ENCODE measurements at places on chromosomes 3 and 15.

GRCh38 chr3:85912980-85913379 lies 954.2 kb downstream of the CADM2 start:
- no peak for DNase-seq

- no peak for DNase-seq
Measured at GRCh38 chr3:162441716-162442115, 945.1 kb downstream of the OTOL1 start.

DNA sequence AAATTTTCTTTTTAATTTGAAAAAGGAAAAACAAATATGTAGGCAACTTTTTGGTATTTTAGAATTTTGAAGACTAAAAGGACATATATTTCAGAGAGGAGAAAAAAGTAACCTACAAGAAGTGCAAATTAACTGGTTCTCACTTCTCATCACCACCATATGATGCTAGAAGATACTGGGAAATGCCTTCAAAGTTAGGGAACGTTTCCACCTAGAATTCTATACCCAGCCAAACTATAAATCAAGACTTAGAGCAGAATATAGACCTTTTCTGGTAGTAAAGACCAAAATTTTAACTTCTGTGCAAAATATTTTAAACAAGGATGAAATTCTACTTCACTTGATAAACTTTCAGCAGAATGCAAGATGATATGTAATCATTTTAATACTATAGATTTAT lies 112.3 kb upstream of the PHLDB2 start:
- DNase-seq: no peak

DNA sequence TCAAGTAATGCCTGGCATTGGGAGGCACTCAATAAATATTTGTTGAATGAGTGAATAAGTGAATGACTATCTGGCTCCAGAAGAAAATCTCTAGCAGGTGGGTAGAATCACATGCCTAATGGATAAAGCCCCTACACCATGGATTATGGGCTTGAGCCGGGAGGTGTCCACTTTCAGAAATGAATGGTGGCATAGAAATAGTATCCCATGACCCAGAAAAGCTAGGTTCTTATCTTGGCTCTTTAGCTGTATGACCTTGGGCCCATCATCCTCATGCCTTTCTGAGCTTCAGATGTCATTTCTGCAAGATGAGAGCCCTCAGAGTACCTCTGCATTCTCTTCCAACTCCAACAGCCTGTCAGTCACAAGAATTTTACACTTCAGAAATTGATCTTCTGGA lies 37.3 kb upstream of the TNIK start:
- DNase-seq: no peak

DNA sequence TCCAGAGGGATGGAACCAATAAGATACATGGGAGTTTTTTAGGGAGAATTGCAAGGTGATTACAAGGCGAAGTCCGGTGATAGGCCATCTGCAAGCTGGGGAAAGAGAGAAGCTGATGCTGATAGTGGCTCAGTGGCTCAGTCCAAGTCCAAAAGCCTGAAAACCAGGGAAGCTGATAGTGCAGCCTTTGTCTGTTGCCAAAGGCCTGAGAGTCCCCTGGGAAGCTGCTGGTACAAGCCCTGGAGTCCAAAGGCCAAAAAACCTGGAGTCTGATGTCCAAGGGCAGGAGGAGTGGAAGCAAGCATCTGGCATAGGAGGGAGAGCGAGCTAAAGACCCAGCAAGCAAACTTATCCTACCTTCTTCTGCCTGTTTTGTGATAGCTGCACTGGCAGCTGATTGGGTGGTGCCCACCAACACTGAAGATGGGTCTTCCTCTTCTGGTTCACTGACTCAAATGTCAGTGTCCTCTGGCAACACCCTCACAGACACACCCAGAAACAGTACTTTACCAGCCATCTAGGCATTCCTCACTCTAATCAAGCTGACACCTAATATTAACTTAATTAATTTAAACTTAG lies 16.7 kb downstream of the TFG start:
- DNase-seq: no peak

DNA sequence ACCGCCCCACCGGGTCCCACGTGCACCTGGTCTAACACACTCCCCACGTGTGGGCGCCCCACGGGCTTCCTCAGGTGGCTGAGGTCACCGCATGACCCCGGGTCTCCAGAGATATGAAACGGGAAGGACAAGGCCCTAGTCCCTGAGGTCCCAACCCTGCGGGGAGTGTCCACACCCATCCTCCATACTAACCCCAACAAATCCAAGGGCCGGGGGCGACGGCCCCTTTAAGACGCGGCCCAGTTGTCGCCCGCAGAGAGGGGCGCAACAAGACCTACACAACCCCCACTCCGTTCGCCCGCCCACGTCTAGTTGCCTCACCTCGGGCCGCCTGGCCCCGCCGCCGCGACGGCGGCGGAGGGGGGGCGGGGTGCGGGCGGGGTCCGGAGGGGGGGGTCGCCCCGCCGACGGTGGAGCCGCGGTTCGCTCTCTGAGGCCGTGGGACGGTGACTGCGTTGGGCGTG lies 396 bp downstream of the INO80 start:
- DNase-seq: no peak

DNA sequence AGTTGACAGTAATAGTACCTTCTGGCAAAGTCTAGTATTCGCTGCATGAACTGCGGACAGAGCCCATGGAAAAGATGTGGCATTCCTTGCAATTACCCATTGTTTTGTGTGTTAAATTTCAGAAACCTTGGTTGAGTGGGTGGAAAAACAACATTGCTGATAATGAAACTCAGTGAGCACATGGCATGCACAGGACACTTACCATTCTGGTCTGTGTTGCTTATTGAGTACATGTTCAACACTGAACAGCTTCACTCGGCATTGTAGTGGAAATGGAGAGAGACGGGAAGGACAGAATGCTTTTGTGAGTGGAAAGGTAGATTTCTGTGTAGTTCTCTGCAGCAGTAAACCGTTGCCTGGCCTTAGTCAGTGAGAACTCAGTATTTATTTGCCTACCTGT lies 165.3 kb downstream of the FNDC3B start:
- no peak for DNase-seq

DNA sequence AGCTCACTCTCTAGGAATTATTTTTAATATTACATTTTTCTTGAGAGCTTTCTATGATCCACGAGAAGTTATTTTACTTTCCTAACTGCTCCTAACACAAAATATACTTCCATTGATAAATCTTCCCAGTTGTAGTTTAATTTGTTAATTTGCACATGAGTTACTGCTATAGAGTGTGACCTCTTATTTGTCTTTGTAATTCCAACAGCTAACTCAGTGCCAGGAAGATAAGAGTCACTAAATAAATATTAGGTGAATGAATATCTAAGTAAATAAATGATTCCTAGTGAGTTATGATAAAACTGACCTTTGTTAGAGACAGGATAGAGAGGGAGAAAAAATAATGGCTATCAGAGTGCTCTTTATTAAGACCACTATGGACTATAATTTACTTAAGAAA lies 319.9 kb downstream of the NAALADL2 start:
- DNase-seq: no peak

GRCh38 chr3:102106416-102107097 lies 257.2 kb downstream of the NFKBIZ start:
- DNase-seq: no peak

DNA sequence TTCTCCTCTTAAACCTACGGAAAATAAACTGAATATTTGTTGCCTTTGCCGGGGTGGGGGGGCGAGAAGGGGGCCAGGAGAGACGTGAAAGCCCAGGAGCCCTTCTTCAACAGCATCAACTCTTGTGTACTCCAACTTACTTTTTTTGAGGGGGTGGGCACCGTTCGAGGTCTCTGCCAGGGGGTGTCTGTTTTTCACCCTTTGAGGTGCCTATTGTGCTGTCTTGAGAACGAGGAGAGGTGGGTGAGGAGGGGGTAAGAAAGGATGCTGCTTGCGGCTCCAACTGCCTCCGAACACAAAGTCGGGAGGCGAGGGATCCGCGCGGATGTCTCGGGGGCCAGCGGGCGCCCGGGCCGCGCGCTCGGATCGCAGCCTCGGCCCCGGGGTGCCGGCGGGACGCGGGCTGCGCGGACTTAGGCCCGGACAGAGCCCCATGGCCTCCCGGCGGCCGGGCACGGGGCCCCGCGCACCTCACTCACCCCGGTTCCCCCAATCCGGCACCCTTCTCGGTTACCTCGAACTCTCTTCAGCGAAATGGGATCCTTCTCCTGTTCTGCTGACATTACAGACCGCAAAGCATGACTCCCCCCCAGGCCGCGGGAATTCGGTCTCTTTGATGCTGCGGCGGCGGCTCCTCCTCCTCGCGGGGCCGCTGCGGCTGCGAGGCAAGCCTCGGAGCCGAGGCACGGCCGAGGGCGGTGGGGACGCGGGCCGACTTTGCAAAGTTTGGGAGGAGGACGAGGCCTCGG lies 650 bp downstream of the PYGO1 start:
- DNase-seq: no peak

- DNase-seq: no peak
Measured at GRCh38 chr3:25556447-25556846, 108.3 kb downstream of the TOP2B start.

DNA sequence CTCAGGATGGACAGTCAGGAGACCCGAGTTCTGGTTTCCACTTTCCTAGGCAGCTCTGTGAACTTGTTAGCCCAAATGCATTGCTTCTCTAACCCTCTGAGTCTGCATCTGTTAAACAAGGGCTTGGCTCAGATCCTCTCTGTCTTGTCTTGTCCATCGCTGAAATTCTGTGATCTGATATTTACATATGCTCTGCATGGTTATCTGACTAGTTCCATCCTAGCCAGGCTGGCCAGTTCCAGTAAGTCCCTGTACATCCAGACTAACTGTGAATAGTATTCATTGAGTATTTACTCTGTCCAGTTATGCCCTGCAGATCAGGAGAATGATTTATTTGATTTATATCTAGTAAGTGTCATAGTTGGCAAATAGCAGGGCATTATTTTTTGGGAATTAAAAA lies 27.0 kb upstream of the SV2B start:
- DNase-seq: no peak

DNA sequence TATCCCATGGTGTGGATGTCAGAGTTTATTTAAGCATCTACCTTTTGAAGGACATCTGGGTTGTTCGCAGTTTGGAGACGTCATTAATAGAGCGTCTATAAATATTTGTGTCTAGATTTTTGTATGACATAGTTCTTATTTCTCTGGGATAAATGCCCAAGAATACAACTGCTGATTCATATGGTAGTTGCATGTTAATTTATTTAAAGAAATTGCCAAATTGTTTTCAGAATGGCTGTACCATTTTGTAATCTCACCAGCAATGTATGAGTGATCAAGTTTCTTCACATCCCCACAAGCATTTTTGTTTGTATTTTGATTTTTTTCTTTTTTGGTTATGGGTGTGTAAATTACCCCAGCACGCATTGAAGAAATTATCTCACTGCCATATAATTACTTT lies 656.9 kb downstream of the NTRK3 start:
- DNase-seq: no peak

GRCh38 chr3:61938878-61939549 lies 377.6 kb downstream of the PTPRG start:
- peak; percentile 39 for DNase-seq

DNA sequence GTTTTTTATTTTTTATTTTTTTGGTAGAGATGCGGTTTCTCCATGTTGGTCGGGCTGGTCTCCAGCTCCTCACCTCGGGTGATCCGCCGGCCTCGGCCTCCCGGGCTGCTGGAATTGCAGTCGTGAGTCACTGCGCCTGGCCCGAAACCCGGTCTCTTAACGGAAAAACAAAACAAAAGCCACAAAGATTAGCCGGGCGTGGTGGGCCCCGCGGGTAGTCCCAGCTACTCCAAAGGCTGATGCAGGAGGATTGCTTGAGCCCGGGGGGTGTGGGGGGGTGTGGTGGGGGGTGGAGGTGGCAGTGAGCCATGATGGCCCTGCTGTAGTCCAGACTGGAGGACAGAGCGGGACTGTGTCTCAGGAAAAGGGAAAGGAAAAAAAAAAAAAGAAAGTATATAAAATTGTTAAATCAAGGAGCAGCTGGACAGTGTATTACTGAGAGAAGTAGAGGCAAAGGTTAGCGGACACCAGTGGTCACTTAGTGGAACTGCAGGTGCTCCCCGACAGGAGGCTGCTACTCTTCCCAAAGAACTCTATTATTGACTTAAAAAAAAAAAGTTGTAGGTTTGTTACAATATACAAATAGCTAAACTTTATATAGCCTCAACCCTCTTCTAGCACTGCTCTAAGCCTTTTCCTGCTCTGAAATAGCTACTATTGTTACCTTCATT lies 30.3 kb upstream of the TUBGCP5 start:
- DNase-seq: no peak

GRCh38 chr3:113275583-113275928 lies 64.2 kb downstream of the BOC start:
- DNase-seq: no peak

GRCh38 chr3:97927704-97928103 lies 44.5 kb downstream of the RIOX2 start:
- no peak for DNase-seq

- DNase-seq: peak; percentile 42
Measured at GRCh38 chr3:108125550-108126071, 34.8 kb upstream of the CD47 start.

GRCh38 chr3:129336093-129336706 lies 57.5 kb downstream of the HMCES start:
- DNase-seq: no peak

- no peak for DNase-seq
Measured at GRCh38 chr3:99962703-99963102, 145.0 kb downstream of the CMSS1 start.

GRCh38 chr3:64802460-64802859 lies 114.7 kb upstream of the ADAMTS9 start:
- DNase-seq: no peak

DNA sequence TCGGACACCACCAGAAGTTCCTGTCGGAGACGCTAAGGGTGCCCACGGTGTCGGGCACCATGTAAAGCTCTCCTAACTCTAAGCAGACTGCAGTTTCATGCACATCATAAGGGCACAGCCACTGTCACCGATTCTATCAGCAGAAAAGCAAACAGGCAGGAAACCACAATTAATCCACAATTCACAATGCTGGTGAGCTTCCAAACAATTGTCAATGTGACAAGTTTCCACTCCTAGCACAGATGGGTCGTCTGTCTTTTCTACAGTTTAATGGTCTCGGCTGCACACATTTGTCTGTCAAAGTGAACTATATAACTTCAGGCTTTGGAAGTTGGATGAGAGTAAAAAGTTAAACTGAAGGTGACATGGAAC lies 8.8 kb upstream of the OCA2 start:
- no peak for DNase-seq

- no peak for DNase-seq
Measured at GRCh38 chr3:183698318-183698751, 738 bp downstream of the YEATS2 start.

All from NCI-H748 treated with DMSO at 0.1 percent for 48 hours (cell line).